ENCODE measurements at places on chromosomes 1 and 21. TPM values are rescaled to one million over a fixed set of nuclear protein-coding genes. Genes with fewer than 3 reads are reported as not detected.

SMIM12 gene
- 36.1 TPM for total RNA-seq

FOXD3 gene
- total RNA-seq: 0.20 TPM

CFHR5 gene
- total RNA-seq: not detected

NBPF10 gene
- total RNA-seq: 1.4 TPM

ELAPOR1 gene
- total RNA-seq: 0.84 TPM

TMEM52 gene
- total RNA-seq: not detected

S100A7A gene
- total RNA-seq: not detected
